Left ventricle myocardium inferior (tissue), 1 donor: ENCODE measurements at places on chromosomes 16 and 17. TPM values are rescaled to one million over a fixed set of nuclear protein-coding genes. Genes with fewer than 3 reads are reported as not detected.

Gene KRT40
- total RNA-seq, result not detected

Gene OTOP3
- not detected for total RNA-seq

Gene MYH8
- total RNA-seq, result not detected

Gene MYBBP1A
- 21.3 TPM for total RNA-seq

Gene GFAP
- 4.1 TPM for total RNA-seq

Gene CDIP1
- 48.5 TPM for total RNA-seq

Gene SMPD3
- 0.16 TPM for total RNA-seq

Gene CES3
- 1.0 TPM for total RNA-seq

Gene STUB1
- total RNA-seq, result 113 TPM

Gene DBF4B
- 5.7 TPM for total RNA-seq

GRCh38 chr16:661184-661821 lies 6.6 kb upstream of the RHOT2 start:
- no peak for DNase-seq
- H3K4me3 ChIP-seq, result peak overlapping the region; percentile 52
- no peaks in the 10 kb centered on the region for H3K27me3 ChIP-seq
- peaks cover 16% of the 10 kb centered on the region for H3K4me1 ChIP-seq
- no peaks in the 10 kb centered on the region for H3K36me3 ChIP-seq

DNA sequence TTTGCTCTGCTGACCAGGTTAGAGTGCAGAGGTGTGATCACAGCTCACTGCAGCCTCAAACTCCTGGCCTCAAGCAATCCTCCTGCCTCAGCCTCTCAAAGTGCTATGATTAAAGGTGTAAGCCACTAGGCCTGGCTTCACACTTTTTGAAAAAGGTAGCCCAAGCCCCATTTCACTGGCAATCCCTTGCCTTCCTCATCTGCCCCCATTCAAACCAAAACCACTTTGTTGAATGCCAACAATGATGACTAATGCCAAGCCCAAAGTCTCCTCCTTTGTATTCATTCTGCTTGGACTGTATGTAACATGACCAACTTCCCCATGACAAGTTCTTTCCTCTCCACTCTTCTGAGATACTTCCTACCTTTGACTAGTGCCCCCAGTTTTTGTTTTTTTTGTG lies 33.1 kb downstream of the N4BP1 start:
- peaks cover 52% of the 10 kb centered on the region for H3K4me1 ChIP-seq
- H3K27ac ChIP-seq, result no peak overlapping the region
- DNase-seq, result no peak
- H3K36me3 ChIP-seq, result peaks cover 6% of the 10 kb centered on the region
- H3K27me3 ChIP-seq, result no peaks in the 10 kb centered on the region

GRCh38 chr17:80663781-80664206 lies 119.2 kb downstream of the RPTOR start:
- no peak overlapping the region for H3K27ac ChIP-seq
- H3K4me1 ChIP-seq, result peaks cover 18% of the 10 kb centered on the region
- DNase-seq, result no peak
- H3K4me3 ChIP-seq, result no peak overlapping the region
- H3K27me3 ChIP-seq, result no peaks in the 10 kb centered on the region

GRCh38 chr16:74556375-74556922 lies 50.5 kb downstream of the GLG1 start:
- DNase-seq, result no peak
- H3K27ac ChIP-seq, result no peak overlapping the region
- H3K27me3 ChIP-seq, result no peaks in the 10 kb centered on the region
- no peak overlapping the region for H3K4me3 ChIP-seq
- peaks cover 13% of the 10 kb centered on the region for H3K4me1 ChIP-seq
- H3K36me3 ChIP-seq, result no peaks in the 10 kb centered on the region

GRCh38 chr17:35088356-35088880 lies 24.9 kb upstream of the RFFL start:
- H3K4me3 ChIP-seq, result peak overlapping the region; percentile 91
- H3K4me1 ChIP-seq, result peaks cover 25% of the 10 kb centered on the region
- H3K27me3 ChIP-seq, result no peaks in the 10 kb centered on the region
- H3K27ac ChIP-seq, result peak overlapping the region; percentile 86
- H3K36me3 ChIP-seq, result no peaks in the 10 kb centered on the region

DNA sequence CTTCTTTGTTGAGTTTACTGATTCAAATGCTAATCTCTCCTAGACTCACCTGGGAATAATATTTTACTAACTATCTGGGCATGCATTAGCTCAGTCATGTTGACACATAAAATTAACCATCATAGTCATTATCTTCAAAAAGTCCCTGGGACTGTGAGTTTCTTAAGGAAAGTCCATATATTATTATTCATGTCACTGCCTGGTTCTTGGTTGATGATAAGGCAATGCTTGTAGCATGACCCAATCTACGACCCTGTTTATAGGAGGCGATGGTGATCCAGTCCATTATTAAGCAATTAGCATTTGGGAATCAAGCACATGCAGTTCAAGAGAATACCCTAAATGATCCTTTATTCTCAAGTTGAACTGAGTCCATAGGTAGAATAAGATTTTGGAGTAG lies 54.8 kb upstream of the MPHOSPH6 start:
- H3K36me3 ChIP-seq, result no peaks in the 10 kb centered on the region
- H3K4me3 ChIP-seq, result no peak overlapping the region
- no peak overlapping the region for H3K27ac ChIP-seq
- no peak for DNase-seq
- H3K4me1 ChIP-seq, result no peaks in the 10 kb centered on the region

GRCh38 chr17:32941419-32942032 lies 13.6 kb downstream of the TMEM98 start:
- H3K27ac ChIP-seq, result no peak overlapping the region
- peaks cover 8% of the 10 kb centered on the region for H3K36me3 ChIP-seq
- peaks cover 4% of the 10 kb centered on the region for H3K4me1 ChIP-seq
- H3K4me3 ChIP-seq, result no peak overlapping the region
- DNase-seq, result no peak
- peaks cover 4% of the 10 kb centered on the region for H3K27me3 ChIP-seq

GRCh38 chr17:82330322-82331239 lies 3.0 kb downstream of the SECTM1 start:
- peaks cover 51% of the 10 kb centered on the region for H3K4me1 ChIP-seq
- DNase-seq, result no peak
- no peaks in the 10 kb centered on the region for H3K36me3 ChIP-seq
- no peak overlapping the region for H3K27ac ChIP-seq
- H3K27me3 ChIP-seq, result peaks cover 65% of the 10 kb centered on the region

- H3K27me3 ChIP-seq, result no peaks in the 10 kb centered on the region
- peak; percentile 55 for DNase-seq
- H3K36me3 ChIP-seq, result peaks cover 35% of the 10 kb centered on the region
- H3K27ac ChIP-seq, result peak overlapping the region; percentile 98
- peak overlapping the region; percentile 84 for H3K4me3 ChIP-seq
These were observed 950 bp upstream of the MYO1C start for GRCh38 chr17:1493291-1493980.

GRCh38 chr16:26457095-26457494 lies 609.6 kb upstream of the C16orf82 start:
- no peak for DNase-seq
- no peaks in the 10 kb centered on the region for H3K36me3 ChIP-seq
- no peak overlapping the region for H3K4me3 ChIP-seq

DNA sequence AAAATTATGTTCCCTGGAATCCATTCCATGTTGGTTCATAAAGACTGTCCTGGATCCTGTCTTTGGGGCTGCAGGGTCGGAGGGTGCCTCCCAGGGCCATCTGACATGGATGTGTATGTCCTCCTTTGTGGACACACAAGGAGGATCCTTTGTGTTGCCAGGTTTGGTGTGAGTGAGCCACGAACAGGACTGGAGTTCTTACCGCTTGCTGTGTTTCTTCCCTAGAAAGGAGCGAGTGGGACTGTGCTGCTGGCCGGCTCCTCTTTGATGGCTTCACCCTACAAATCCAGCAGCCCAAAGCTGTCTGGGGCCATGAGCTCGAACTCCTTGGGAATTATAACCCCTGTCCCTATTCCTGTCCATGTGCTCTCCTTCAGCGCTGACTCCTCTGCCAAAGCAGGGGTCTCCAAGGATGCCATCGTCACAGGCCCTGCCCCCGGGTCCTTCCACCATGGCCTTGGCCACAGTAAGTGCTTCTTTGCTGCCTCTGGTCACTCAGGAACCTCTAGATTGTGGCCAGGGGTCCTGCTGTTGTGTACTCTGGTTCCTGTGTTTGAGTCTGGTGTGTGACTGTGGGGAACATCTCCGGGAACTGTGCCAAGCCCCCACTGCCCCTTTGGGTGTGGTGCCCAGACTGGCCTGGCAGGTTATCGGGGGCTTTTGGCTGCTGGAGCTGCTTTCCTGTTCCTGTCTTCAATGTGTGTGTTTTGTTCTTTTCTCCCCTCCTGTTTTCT lies 29.5 kb downstream of the UBN1 start:
- H3K27me3 ChIP-seq, result no peaks in the 10 kb centered on the region
- peaks cover 100% of the 10 kb centered on the region for H3K36me3 ChIP-seq
- H3K27ac ChIP-seq, result no peak overlapping the region
- peaks cover 8% of the 10 kb centered on the region for H3K4me1 ChIP-seq
- DNase-seq, result no peak
- no peak overlapping the region for H3K4me3 ChIP-seq

GRCh38 chr16:67268136-67268579 lies 11.2 kb upstream of the PLEKHG4 start:
- H3K27me3 ChIP-seq, result peaks cover 5% of the 10 kb centered on the region
- H3K4me3 ChIP-seq, result no peak overlapping the region
- H3K4me1 ChIP-seq, result no peaks in the 10 kb centered on the region
- H3K27ac ChIP-seq, result no peak overlapping the region

GRCh38 chr17:77640916-77641605 lies 317.4 kb upstream of the TNRC6C start:
- H3K27me3 ChIP-seq, result peaks cover 32% of the 10 kb centered on the region
- H3K27ac ChIP-seq, result no peak overlapping the region
- H3K4me3 ChIP-seq, result no peak overlapping the region
- DNase-seq, result no peak
- no peaks in the 10 kb centered on the region for H3K4me1 ChIP-seq

GRCh38 chr16:73129455-73129854 lies 81.5 kb upstream of the ZFHX3 start:
- no peak for DNase-seq
- no peaks in the 10 kb centered on the region for H3K36me3 ChIP-seq
- no peaks in the 10 kb centered on the region for H3K27me3 ChIP-seq
- H3K4me1 ChIP-seq, result no peaks in the 10 kb centered on the region
- no peak overlapping the region for H3K4me3 ChIP-seq
- H3K27ac ChIP-seq, result no peak overlapping the region

DNA sequence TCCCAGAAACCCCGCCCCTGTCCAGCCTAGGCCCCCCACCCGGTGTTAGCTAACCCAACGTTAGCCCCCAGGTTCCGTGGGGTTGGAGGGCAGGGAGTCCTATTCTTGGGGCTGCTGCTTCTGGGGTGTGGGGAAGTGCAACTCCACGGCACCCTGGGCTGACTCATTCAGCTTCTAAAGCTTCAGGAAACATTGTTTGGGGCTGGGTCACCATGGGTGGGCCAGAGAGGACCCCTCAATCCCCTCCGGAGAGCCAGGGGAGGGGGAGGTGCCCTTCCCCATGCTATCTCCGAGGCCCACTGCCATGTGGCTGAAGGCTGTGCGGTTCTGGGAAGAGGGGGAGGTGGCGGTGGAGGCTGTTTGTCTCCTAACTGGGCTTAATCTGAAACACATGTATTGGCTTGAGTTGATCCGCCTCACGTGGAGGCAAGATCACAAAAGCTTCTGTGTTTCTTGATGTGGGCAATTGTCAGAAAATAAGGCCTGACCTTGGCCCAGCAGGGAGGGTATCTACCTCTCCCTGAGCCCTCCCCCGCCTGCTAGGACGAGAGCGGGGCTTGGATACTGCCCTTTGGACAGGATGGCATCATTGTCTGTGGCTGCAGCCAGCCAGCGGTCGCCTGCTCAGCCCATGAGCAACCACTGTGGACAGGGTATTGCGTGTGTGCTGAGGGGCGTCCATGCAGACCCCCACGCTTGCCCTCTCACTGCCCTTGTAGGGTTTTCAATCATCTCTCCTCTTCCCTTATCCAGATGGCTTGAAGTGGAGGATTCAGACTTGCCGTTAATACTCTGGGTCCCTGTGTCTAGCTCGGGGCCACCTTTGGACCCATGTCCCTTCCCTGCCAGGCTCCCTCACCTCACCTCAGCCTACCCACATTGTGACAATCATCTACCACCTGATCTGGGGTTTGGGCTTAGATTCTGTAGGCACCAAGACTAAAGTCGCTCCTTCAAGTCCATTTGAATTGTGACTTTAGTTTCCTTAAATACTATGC lies 1.3 kb downstream of the SERPINF1 start:
- peaks cover 34% of the 10 kb centered on the region for H3K4me1 ChIP-seq
- DNase-seq, result peak; percentile 46
- peaks cover 25% of the 10 kb centered on the region for H3K27me3 ChIP-seq
- no peaks in the 10 kb centered on the region for H3K36me3 ChIP-seq

DNA sequence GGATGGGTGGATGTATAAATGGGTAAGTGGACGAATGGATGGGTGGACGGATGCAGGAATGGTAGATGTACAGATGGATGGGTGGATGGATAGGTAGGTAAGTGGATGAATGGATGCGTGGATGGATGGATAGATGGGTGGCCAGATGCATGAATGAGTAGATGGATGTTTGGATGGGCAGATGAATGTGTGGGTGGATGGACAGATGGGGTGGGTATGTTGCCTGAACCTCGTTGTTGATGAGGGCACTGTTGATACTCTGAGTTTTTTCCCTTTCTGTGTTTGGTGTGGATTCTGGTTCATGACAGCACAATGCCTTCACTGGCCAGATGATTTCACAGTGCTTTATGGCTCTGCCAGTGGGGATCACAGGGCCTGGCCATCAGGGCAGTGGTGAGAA lies 208.3 kb downstream of the NPIPB11 start:
- no peak for DNase-seq
- no peaks in the 10 kb centered on the region for H3K27me3 ChIP-seq
- no peak overlapping the region for H3K4me3 ChIP-seq
- peaks cover 19% of the 10 kb centered on the region for H3K4me1 ChIP-seq

DNA sequence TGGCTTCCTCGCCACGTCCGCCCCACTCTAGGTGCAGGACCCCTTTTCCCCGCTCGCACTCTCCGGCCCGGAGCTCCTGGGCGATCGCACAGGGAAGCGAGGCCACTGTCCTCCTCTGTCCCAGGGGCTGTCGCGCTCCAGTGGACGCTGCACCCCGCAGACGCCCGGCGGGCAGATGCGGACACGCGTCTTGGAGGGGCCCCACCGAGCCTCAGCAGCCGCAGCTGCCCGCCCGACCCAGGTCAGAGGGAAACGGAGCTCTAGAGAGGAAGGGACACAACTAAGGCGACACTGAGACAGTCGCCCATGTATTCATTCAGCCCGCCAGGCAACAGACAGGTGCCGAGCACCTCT lies 726 bp upstream of the SLC13A5 start:
- peak overlapping the region; percentile 58 for H3K4me3 ChIP-seq
- H3K36me3 ChIP-seq, result no peaks in the 10 kb centered on the region
- peaks cover 94% of the 10 kb centered on the region for H3K27me3 ChIP-seq
- peaks cover 19% of the 10 kb centered on the region for H3K4me1 ChIP-seq
- no peak for DNase-seq
